ENCODE measurements at places on chromosomes 3 and 15. TPM values are rescaled to one million over a fixed set of nuclear protein-coding genes. Genes with fewer than 3 reads are reported as not detected.

DNA sequence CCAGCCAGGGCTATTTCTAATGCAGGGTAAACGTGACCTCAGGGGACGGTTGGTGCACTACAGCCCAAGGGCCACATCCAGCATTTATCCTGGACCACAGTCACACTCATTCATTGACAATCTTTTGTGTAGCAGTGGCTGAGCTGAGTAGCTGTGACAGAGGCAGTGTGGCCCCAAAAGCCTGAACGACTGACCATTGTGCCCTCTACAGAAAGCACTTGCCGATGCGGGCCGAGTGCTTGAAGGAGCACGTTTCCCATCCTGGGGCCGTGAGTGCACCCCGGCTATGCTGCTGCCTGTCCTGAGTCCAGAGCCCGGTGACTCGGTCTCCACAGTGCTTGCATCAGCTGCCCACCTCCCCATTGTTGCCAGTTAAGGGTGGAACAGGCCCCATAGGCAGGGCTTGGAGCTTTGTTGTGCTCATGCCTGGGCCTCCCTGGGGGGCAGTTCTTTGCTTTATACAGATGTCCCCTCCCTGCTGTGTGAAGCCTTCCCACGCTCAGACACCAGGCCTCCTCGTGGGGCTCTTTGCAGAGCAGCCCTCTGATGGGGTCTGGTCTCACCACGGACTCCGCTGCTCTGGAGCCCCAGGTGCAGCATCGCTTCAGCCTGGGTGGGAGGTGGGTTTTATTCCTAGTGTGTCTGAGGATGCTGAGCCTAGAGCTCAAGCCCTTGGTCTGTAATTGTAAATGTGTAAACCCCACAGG is 13.0 kb upstream of the SNRPA1 start:
- DNase-seq, result no peak

- DNase-seq, result no peak
Measured at GRCh38 chr3:175065497-175065896, 206.4 kb downstream of the NAALADL2 start.

DNA sequence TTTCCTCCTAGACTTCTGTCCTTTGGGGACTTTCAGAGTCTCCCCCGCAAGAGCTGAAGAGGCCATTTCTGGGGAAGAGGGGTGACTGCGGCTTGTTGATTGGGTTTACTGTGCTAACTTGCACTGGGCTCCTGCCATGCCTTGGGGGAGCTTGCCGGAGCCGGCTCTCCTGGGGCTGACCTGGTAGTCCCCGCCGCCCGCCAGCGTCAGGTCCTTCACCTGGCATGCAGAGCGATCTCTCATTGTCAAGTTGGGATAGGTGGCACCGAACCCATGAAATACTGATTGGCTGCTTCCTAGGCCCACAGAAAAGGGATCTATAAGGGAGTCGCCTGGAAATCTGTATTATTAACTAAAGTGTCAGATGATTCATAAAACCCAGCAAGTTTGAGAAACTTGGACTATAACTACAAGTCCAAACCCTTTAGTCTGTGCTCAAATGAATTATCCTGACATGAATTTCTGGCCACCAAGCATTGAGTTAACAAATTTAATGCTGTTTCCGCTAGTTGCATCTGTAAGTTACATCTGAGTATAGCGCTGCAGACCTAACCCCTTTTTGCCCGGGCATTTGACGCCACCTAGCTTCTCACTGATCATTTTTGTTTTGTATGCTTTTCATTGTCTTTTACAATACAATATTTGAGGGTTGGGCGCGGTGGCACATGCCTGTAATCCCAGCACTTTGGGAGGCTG is 607 bp upstream of the IMP3 start:
- DNase-seq, result no peak

DNA sequence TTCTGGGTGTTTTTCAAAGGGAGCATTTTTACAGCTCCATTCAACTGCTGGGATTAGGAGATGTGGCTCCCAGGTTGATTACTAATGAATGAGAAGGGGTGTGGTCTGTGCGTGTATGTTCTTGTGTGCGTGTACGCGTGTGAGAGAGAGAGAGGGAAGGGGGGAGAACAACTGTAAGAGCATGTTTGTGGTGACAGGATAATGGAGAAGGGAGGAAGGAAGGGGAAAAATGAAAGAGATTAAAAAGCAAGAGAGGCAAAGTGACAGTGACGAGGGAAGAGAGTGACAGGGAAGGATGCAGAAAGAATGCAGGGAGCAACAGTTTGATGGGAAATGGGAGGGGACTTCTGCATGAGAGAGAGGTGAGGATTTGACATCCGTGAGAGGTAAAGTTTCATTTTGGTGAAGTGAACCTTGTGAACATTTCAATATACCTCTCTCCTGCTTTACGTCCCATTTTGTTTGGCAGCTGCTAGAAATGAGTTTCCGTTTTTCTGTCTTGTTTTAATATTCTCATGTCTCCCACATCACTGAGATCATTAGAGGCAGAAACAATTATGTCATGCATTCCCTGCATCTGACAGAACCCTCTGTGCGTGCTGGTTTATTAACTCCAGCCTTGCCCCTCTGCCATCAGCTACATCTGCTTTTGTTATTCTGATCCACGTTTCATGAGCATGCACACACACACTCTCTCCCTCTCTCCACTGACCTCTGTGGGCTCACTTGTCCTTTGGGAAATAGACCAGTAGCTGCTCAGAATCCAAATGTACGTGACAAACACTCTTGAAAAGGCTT is 161.6 kb downstream of the GAP43 start:
- DNase-seq, result no peak

DNA sequence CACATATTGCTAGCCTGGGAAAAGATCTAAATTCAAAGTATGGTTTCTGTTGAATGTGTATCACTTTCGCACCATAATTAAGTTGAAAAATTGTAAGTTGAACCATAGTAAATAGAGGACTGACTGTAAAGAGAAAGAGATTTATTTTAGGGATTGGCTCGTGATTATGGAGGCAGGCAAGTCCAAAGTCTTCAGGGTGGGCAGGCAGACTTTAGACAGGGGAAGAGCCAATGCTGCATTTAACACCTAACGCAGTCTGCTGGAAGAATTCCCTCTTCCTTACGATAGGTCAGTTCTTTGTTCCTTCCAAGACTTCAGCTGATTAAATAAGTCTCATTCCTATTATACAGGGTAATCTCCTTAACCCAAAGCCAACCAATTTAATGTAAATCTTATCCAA is 15.8 kb downstream of the C3orf85 start:
- DNase-seq, result no peak

- no peak for DNase-seq
Measured at GRCh38 chr15:59528429-59528828, 83.2 kb upstream of the GCNT3 start.

DNA sequence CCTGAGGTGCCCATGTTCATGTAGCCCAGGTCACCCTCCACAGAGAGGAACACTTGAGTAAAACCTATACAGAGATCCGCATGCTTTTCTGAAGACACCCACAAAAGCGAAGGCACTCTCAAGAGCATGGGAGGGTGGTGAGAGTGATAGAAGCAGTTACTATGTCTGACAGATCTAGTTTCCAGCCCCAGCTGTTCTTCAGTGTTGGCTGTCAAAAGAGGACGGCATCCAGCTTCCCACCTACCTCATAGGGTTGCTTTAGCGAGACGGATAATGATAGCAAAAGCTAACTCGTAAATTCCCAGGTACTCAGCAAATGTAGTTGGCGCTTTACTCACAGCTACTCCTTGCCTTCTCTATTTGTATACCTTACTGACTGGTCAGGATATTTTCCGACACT is 3.0 kb upstream of the MEX3B start:
- DNase-seq, result no peak

GRCh38 chr3:132253262-132253878 is 63.8 kb upstream of the ACP3 start:
- DNase-seq, result no peak

DNA sequence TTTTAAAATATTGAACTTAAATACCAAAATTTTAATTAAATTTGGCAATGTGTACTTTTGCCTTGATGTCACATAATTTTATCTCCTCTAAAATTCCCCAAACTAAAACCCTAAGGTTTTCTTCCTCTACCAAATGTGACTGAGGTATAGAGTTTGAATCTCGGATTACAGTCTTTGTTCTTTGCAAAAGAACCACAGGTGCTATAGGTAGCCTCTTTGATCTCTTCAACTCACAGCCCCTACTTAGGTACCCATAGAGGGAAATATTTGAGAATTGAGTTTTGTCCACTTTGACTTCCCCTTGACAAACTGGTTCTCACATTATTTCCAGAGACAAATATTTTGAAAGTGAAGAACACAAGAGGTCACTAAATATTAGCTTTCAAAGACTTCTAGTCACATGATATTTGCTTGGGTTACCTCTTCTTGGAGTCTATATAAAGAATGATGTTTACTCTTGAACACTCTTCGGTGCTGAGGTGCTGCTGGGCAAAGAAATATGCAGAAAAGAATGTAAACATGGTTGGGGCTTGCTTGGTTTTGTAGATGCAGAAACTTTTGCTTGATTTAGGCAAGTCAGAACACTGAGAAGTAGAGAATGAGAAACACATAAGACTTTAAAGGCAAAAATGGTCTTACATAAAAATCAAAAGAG is 120.8 kb upstream of the MCTP2 start:
- no peak for DNase-seq

DNA sequence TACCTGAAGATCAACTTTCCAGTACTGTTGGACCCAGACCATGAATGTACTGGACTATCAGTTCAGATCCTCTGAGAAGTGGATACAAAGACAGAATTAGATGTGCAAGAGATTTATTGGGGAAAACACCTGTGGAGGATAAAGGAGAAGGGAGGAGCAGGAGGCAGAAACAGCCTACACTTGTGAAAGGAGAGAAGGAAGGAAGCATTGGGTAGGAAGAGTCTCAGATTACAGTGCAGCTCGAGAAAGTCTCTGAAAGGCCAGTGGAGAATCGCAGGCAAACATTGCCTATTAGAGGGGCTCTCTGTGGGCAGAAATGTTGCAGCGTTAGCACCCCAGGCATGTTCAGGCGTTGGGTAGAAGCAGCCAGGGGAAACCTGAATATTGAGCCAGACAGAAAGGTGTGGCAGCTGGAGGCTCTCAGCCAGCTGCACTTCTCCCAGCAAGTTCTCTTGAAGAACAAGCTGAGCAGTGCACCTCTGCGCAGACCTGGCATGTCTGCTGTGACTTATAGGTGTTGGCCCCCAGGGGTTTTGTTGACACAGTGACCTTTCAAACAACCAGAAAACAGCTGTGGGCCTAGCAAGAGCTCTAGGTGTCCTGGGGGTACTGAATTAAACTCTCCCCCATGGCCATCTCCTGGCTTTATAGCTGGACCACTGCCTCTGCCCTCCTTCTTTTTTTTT is 7.0 kb downstream of the CHST14 start:
- DNase-seq, result no peak

Gene CPB1
- total RNA-seq, result not detected

Gene GOLGA8O
- total RNA-seq, result 0.31 TPM

Gene CMTM7
- total RNA-seq, result 24.6 TPM

Gene LIPH
- 0.79 TPM for total RNA-seq

All from progenitor cell of endocrine pancreas (in vitro differentiated cells).